ENCODE measurements at places on chromosomes 16 and 17. TPM values are rescaled to one million over a fixed set of nuclear protein-coding genes. Genes with fewer than 3 reads are reported as not detected.

GRCh38 chr17:2235792-2236366 is 67.7 kb downstream of the SMG6 start:
- no peak for DNase-seq

The CACNG5 gene
- not detected for total RNA-seq

GRCh38 chr16:68636064-68636560 is 9.0 kb upstream of the CDH3 start:
- DNase-seq, result no peak

The RNF157 gene
- 51.7 TPM for total RNA-seq

The VAT1L gene
- total RNA-seq, result not detected

- DNase-seq, result no peak
Observed at GRCh38 chr17:50188531-50188920, 12.9 kb downstream of the COL1A1 start.

The OTOP2 gene
- total RNA-seq, result not detected

The CLEC10A gene
- not detected for total RNA-seq

The TCAP gene
- total RNA-seq, result 1.4 TPM

GRCh38 chr17:72970246-72970645 is 122.2 kb downstream of the SLC39A11 start:
- DNase-seq, result no peak

The OR1F1 gene
- not detected for total RNA-seq

The MMP2 gene
- total RNA-seq, result not detected

GRCh38 chr16:54443352-54443751 is 156.8 kb upstream of the IRX3 start:
- DNase-seq, result no peak

Measured in activated T-helper 1 cell treated with anti-CD3 and anti-CD28 coated beads, Interleukin-12 subunit alpha, Interleukin-12 subunit beta, Interleukin-2, Interleukin-4 antibody, amounts not matched to agents 30 ng/mL and 10 ng/mL and 1 ng/mL, durations not matched to agents 14 hours and 24 hours and 36 hours (primary cell).